ENCODE measurements at places on chromosomes 6 and 20. TPM values are rescaled to one million over a fixed set of nuclear protein-coding genes. Genes with fewer than 3 reads are reported as not detected.

TCP11 gene
- polyA plus RNA-seq: 1.8 TPM

DNA sequence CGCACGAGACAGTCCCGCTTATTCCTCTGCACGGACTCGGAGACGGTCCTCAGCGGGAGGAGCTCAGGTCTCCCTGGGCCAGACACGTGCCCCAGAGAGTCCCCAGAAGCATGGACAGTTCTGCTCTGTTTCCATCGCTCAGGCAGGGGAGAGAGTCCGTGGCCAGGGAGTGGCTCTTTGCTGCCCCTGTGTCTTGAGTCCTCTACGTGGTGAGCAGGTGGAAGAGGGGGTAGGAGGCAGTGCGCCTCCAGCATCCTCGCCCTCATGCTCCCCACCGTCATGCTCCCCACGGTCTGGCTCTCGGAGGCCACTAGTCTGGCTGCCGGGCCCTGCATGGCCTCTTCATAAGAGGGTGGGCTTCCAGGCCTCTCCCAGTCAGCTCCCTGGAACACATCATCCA, 8.9 kb downstream of the TAGAP start:
- no peak for DNase-seq

GRCh38 chr20:35104685-35105295, 12.2 kb upstream of the TRPC4AP start:
- no peak for DNase-seq

- no peak for DNase-seq
These were observed 151.3 kb downstream of the DLL1 start for GRCh38 chr6:170139531-170139930.

MOXD1 gene
- 205 TPM for polyA plus RNA-seq

DNA sequence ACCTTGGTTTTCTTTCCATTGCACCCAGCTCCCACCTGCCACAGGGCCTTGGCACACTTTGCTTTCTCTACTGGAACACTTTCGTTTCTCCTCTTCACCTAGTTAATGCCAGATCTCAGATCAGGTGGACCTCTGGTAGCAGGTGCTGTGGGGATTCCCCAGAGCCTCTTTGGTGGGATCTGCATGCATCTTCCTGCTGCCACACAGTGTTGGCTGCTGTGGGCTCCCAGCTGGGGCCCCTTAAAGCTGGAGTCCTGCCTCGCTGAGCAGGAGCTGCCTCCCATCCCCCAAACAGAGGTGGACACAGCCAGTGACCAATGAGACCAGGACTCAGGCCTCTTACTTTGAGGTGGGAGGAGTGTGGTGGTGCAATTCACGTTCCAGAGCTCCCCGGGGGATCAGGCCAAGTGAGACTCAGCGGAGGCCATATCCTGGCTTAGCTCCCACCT, 28.4 kb downstream of the CEBPB start:
- no peak for DNase-seq

BTN1A1 gene
- 0.23 TPM for polyA plus RNA-seq

GRCh38 chr20:63641792-63642523, 11.3 kb downstream of the STMN3 start:
- peak; percentile 82 for DNase-seq
